ENCODE measurements at places on chromosomes 7 and 10.
A peak's percentile ranks its signal among the peaks of the same experiment; 100 is the strongest.

DNA sequence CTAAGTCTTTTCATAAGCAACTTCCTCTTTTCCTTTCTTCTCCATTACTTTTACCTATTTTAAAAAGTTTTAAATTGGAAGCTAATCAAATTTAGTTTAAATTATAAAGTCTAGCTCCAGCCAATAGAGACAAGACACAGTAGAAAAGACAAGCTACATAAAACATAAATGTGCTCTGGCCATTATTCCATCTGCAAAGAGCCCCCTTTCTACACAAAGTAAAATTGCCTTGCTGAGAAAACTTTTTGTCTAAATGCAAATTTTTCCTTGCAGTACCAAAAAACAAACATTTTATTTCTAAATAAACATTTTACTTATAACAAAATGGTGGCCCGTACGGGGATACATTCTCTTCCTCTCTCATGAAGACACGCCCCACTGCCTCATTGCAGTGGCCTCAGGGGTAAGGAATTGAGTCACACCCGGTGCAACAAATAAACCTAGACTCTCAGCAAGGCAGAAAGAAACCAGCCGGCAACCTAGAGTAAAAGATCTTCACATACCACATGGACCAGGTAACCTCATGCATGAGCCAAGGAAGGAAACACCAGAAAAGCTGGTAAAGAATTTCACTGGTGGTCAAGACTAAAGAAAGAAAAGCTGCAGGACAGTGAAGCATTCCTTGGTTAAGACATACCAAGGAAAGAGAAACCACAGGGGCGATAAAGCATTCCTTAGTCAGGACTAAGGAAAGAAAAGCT is 71.6 kb upstream of the ZNF746 start:
- DNase-seq: no peak

DNA sequence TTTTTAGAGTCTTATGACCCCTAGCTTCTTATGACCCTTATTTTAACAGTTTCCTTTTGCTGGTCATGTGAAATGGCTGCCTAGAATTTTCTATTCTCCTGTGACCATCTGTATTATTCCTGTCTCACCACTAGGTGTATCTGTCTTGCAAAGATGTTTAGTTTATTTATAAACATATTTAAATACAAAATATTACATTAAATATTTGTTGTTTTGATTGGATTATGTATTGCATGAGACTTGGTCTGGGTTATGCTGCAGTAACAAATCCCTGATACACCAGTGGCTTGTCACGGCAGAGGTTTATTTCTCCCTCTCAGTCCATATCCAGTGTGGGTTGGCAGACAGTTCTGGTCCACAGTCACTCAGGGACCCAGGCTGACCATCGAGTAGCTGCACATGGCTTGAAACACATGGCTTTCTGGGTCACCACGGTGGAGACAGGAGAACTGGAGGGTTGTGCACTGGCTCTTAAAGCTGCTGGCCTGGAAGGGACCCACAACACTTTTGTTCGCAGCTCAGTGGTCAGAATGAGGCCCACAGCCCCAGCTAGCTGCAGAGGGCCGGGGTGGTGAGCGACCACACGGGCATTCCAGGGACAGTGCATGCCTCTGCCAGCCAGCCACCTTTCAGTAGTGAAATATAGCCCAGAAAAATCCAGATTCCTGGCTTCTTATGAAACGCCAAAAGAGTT is 7.4 kb downstream of the RASSF4 start:
- DNase-seq: no peak

- no peak for DNase-seq
Measured at GRCh38 chr7:31747553-31747952, 60.5 kb downstream of the PPP1R17 start.

- DNase-seq: no peak
Measured at GRCh38 chr7:28191184-28191583, 10.6 kb upstream of the JAZF1 start.

GRCh38 chr7:140911746-140912145 is 13.0 kb downstream of the BRAF start:
- DNase-seq: no peak

GRCh38 chr10:117107238-117107637 is 30.8 kb downstream of the VAX1 start:
- DNase-seq: no peak

DNA sequence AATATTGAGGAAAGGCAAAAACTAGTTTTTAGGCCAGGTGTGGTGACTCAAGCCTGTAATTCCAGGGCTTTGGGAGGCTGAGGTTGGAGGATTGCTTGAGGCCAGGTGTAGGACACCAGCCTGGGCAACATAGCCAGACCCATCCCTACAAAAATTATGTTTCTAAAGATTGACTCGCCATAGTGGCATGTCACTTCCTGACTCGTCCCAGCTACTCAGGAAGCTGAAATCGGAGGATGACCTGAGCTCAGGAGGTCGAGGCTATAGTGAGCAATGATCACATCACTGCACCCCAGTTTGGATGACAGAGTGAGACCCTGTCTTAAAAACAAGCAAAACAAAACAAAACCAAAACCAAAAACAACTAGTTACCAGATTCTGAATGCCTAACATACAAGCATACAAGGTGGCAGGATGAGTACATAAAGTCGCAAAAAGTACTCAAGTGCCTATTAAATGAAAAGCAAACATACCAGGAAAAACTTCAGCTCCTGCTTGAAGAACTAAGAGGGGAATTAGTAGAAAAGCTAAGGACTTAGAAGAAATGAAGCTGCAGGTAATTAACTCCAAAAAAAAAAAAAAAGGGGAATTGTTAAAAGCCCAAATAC is 14.1 kb downstream of the ZNF398 start:
- DNase-seq: peak; percentile 7

GRCh38 chr7:22219036-22219435 is 137.9 kb downstream of the RAPGEF5 start:
- peak; percentile 87 for DNase-seq

GRCh38 chr7:86479144-86479543 is 164.6 kb upstream of the GRM3 start:
- no peak for DNase-seq

DNA sequence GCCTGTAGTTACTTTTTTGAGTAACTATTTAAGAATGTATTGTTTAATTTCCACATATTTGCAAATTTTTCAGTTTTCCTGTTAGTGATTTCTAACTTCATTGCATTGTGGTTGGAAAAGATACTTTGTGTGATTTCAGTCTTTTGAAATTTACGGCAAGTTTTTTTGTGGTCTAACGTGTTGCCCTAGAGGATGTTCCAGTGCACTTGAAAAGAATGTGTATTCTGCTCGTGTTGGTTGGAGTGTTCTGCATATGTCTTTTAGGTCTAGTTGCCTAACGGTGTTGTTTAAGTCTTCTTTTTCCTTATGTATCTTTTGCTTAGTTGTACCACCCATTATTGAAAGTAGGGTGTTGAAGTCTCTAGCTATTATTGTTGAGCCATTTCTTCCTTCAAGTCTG is 59.7 kb downstream of the LCOR start:
- no peak for DNase-seq

DNA sequence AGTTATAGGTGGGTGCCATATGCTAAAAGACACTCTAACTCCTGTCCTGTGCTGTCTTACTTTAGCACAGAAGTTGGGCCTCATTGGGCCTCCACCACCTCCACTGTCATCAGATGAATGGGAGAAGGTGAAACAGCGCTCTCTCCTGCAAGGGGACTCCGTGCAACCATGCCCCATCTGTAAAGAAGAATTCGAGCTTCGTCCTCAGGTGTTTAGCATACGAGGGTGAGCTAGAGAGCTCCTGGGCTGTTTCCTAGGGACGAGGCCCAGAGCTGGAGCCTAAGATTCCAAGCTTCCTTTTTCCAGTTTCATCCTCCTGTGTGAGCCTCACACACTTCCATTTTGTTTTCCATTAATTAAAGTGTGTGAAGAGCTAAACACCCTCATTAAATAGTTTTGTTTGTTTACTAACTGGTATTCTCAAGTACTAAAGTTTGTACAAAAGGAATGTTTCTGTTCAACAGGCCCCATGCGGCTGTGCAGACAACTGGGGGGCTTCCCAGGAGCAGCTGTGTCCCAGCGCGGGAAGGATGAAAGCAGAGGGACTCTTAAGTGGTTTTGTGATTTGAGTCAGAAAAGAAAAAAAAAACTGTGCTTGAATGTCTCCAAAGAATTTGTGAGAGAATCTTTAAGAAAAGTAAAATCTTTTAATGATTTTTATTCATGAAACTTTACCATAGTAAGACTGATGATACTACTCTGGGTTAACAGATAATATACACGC is 14.1 kb downstream of the RNF32 start:
- no peak for DNase-seq

- peak; percentile 72 for DNase-seq
Measured at GRCh38 chr7:37287131-37287855, 161.4 kb downstream of the ELMO1 start.

DNA sequence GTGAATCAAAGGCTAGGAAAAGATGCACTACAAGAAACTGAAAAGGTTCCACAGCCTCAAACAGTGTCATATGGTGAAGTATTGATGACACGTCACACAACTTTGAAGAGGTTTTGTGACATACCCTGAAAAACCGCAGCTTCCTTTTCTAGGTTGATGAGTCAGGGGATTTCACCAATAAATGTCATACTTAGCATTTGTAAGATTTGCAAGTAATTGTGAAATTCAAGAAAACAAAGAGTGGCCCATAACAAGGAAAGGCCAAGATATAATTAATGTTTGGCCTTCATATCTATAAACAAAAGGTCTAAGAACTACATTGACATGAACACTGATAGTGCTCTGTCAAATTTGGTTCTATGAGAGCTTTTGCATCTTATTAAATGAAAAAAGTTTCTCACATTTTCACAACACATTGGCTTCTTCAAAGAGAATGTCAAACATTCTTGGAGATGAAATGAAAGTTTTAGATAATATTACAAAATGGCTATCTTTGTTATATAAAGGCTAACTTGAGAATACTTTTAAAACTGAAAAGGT is 62.0 kb upstream of the NAMPT start:
- DNase-seq: peak; percentile 7

DNA sequence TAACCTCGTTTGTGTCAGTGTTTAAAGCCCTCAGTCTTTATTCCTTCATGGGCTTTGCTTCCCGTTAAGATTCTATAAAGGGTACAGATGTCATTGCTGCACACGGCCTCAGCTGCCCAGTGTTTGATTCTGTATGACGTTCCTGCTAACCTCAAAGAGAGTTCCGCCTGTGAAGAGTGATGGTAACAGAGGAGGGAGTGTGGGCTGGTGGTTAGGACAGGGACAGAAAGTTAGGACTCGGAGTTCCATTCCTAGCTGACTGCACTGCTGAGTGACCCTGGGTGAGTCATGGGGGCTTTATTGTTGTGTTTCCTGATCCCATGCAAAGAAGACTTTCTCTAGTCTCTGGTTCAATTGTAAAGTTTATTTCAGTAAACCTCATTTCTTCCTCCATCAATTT is 227.1 kb downstream of the DYNC1I1 start:
- DNase-seq: no peak

DNA sequence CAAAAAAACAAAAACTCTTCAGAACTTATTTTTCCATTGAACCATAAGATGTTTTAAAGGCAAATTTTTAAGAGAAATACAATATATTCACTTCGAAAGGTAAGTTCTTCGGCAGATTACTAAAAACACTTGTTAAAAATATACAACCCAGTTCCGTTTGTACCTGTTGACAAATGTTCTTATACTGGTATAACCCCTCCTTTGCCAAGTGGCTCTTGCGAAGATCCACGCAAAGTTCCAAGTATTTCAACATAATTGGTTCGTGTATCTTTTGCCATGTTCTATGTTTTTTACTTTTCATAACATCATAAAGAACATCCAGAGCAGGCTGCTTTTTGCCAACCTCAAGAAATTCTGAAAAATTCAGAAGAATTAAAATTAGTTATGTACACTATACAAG is 7.0 kb downstream of the EIF3A start:
- DNase-seq: no peak

GRCh38 chr7:15798081-15798480 is 111.6 kb upstream of the MEOX2 start:
- DNase-seq: no peak

GRCh38 chr7:70241536-70242175 is 643.4 kb downstream of the AUTS2 start:
- no peak for DNase-seq

DNA sequence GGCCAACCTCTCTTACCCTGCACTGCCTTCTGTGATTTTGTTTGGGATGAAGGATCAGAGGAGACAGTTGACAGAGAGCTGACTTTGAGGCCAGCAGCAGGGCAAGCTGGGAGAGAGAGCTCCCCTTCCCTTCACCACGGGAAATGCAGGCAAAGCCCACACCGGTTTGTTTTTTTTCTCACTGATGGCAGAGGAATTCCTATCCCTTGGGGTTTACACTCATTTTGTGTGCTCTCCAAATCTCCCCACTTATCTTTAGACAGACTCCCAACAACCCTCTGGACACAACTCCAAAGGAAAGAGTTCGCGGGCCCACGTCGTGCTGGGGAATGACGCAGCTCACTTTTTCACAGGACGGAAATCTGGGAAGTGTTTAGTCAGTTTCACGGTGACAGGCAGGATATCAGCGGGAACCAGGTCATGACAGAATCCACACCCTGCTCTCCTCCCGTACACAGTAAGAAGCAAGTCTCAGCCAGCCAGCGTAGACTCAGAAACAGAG is 68.3 kb upstream of the FAM171A1 start:
- DNase-seq: peak; percentile 62

DNA sequence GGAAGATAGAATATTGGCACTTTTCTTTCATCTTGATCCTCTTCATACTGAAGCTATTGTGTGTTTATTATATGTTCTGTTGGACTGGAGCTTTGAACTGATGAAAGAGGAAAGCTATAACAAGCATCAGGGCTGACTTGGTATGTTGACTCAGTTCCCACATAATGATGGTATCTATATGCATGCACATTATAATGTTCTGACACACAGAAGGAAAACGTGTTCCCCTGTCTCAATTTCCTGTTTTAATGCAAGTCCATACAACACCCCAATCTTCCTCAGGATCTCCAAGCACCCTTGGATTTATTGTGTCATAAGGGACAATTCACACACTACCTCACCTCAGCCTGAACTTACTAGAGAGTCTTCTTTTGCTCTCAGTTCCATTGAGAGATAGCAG is 8.3 kb upstream of the WASL start:
- no peak for DNase-seq

GRCh38 chr7:79692015-79692414 is 238.5 kb upstream of the MAGI2 start:
- DNase-seq: no peak

DNA sequence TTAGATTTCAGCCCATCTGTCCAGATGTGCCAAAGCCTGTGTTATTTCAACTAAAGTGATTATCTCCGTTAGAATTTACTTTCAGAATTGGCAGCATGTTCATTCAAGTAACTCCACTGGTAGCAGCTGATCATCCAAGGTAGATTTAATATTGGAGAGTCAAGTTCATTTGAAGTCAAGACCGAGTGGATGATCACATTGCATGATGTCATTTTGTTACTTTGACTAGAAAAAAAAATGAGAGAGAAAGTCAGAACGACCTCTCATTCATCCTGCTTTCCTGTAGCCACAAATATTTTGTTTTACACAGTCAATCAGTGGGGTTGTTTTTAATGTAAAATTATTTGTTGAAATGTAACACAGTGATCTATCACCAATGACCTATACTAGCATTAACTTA is 196.7 kb upstream of the PHYHIPL start:
- no peak for DNase-seq
